Calu3 (cell line): ENCODE measurements at places on chromosomes 12 and 14. TPM values are rescaled to one million over a fixed set of nuclear protein-coding genes. Genes with fewer than 3 reads are reported as not detected.

DNA sequence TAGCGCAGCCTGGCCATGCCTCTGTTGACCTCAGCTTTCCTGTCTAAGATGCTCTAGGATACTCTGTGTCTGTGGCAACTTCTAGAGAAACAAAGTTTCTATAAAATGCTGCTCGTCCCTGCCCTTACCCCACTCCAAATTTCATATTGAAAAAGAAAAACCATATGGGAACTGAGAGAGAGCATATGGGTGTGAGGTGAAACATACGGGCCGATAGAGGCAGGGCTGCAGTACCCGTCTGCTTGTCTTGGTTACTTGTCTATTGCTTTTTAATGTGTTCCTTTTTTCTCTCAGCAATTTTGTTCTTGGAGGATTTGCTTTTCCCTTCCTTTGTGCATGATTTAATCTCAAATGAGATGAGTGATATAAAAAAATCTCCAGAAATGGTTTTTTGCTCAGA is 113.0 kb downstream of the SRGAP1 start:
- no peak overlapping the region for H3K27ac ChIP-seq
- no peaks in the 10 kb centered on the region for H3K36me3 ChIP-seq
- H3K4me3 ChIP-seq = no peak overlapping the region
- H3K4me1 ChIP-seq = no peaks in the 10 kb centered on the region

Gene LDHB
- 816 and 826 TPM in 2 replicates for total RNA-seq

DNA sequence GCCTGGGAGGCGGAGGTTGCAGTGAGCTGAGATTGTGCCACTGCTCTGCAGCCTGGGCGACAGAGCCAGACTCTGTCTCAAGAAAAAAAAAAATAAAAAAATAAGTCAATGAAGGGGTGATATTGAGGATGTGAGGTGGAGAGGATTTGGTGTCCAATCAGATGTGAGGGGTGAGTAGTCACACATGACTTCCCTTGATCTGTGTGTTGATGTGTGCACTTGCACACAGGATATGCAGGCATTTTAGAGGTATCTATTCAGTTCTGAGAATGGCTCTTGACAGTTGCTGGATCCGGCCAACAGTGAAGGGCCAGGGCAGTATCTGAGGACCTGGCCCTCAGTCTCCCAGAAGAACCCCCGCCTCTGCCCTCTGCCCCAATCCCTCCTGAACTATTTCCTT is 7.8 kb upstream of the SP7 start:
- peak overlapping the region; percentile 85 for H3K4me3 ChIP-seq
- DNase-seq = no peak
- peaks cover 6% of the 10 kb centered on the region for H3K36me3 ChIP-seq
- no peak overlapping the region for H3K27ac ChIP-seq
- H3K27me3 ChIP-seq = peaks cover 64% of the 10 kb centered on the region

- H3K27me3 ChIP-seq = no peaks in the 10 kb centered on the region
- H3K4me3 ChIP-seq = no peak overlapping the region
Measured at GRCh38 chr14:101889366-101889765, 75.0 kb upstream of the DYNC1H1 start.

GRCh38 chr12:32768518-32768917 is 12.8 kb upstream of the YARS2 start:
- H3K4me1 ChIP-seq = no peaks in the 10 kb centered on the region
- no peak for DNase-seq
- no peak overlapping the region for H3K4me3 ChIP-seq
- H3K27ac ChIP-seq = no peak overlapping the region
- no peaks in the 10 kb centered on the region for H3K27me3 ChIP-seq
